ENCODE measurements at places on chromosomes 4 and X. TPM values are rescaled to one million over a fixed set of nuclear protein-coding genes. Genes with fewer than 3 reads are reported as not detected.

PHF8 gene
- total RNA-seq, result 9.4 TPM

PLP2 gene
- total RNA-seq, result 125 TPM

IGSF1 gene
- total RNA-seq, result not detected

ARSJ gene
- 27.6 TPM for total RNA-seq

DRD5 gene
- total RNA-seq, result not detected

CT47B1 gene
- not detected for total RNA-seq

PLS3 gene
- 439 TPM for total RNA-seq

DMD gene
- 1.3 TPM for total RNA-seq

CSAG1 gene
- total RNA-seq, result not detected

SERTM2 gene
- not detected for total RNA-seq

TBX22 gene
- total RNA-seq, result not detected

MAGEA8 gene
- not detected for total RNA-seq

TMEM47 gene
- 33.1 TPM for total RNA-seq

CT45A10 gene
- not detected for total RNA-seq

SMPX gene
- total RNA-seq, result not detected

PAGE2B gene
- not detected for total RNA-seq

SUPT20HL2 gene
- not detected for total RNA-seq

TEX13C gene
- total RNA-seq, result not detected

NEXMIF gene
- total RNA-seq, result not detected

ARHGEF6 gene
- 6.7 TPM for total RNA-seq

FRG2 gene
- total RNA-seq, result not detected

CMC4 gene
- total RNA-seq, result 17.3 TPM

INPP4B gene
- 4.7 TPM for total RNA-seq

SPIN2A gene
- not detected for total RNA-seq

MAGED4 gene
- total RNA-seq, result 2.1 TPM

GPR143 gene
- 1.9 TPM for total RNA-seq

HTN1 gene
- 6.1 TPM for total RNA-seq

COL25A1 gene
- 9.1 TPM for total RNA-seq

GLRB gene
- 0.94 TPM for total RNA-seq

SOWAHB gene
- not detected for total RNA-seq

NHSL2 gene
- total RNA-seq, result 18.9 TPM

EVC gene
- 9.3 TPM for total RNA-seq

RBM46 gene
- total RNA-seq, result not detected

EREG gene
- total RNA-seq, result under 0.01 TPM

COL4A6 gene
- total RNA-seq, result 1.1 TPM

NIPAL1 gene
- total RNA-seq, result 2.5 TPM

NDP gene
- not detected for total RNA-seq

SSX4B gene
- not detected for total RNA-seq

GPRASP2 gene
- 15.3 TPM for total RNA-seq

SPANXA1 gene
- not detected for total RNA-seq

RNF175 gene
- total RNA-seq, result not detected
